Stimulated activated CD8-positive, alpha-beta memory T cell treated with anti-CD3 and anti-CD28 coated beads, Interleukin-7, amount 100 ng/mL, for 24 hours (primary cell): ENCODE measurements at places on chromosomes 2 and 18.

GRCh38 chr2:25316101-25316500 is 25.6 kb downstream of the DNMT3A start:
- DNase-seq: no peak

GRCh38 chr2:45978302-45978859 is 318.8 kb upstream of the EPAS1 start:
- no peak for DNase-seq

GRCh38 chr2:58539973-58540372 is 298.8 kb upstream of the FANCL start:
- DNase-seq: no peak

- no peak for DNase-seq
Measured at GRCh38 chr2:6812857-6813530, 52.7 kb downstream of the CMPK2 start.

DNA sequence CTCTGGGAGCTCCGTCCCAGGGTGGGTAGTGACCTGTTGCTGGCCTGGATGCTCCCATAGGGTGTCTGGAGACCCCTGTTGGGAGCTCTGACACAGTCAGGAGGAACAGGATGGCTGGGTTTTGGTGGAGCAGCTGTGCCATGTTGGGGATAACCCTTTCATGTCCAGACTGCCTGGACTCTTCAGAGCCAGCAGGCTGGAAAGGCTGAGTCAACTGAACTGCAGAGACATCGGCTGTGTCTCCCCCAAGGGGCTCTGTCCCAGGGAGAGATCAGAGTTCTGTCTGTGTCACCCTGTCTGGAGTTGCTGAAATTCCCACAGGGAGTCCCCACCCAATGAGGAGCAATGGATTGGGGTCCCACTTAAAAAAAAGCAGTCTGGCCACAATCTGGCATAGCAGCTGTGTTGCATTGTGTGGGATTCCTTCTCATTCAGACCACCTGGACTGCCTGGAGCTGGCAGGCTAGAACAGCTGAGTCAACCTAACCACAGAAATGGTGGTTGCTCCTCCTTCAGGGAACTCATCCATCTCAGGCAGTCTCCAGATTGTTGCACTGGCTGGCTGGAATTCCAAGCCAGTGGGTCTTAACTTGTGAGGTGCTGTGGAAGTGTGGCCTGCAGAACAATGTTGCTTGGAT is 37.2 kb downstream of the AGPS start:
- DNase-seq: no peak

- DNase-seq: no peak
Measured at GRCh38 chr2:65749545-65749944, 317.1 kb upstream of the SPRED2 start.

- no peak for DNase-seq
Measured at GRCh38 chr18:48218285-48219022, 190.7 kb downstream of the ZBTB7C start.

- DNase-seq: no peak
Measured at GRCh38 chr2:45141883-45142866, 132.9 kb upstream of the SIX2 start.

DNA sequence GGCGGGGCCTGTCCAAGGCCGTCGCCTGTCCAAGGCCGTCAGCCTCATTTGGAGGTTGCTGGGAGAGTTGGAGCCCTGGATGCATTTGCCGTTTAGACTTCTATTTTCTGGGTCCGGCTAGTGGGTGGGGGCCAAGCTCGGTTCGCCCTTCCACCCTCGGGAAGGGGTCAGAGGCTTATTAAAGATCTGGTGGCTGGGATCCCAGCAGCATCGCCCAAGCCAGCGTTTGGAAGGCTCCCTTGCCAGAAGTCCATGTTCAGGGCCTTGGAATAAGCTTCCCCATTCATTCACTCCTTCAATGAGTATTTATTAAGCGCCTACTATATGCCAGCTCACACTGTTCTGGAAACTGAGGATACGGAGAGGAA is 516 bp upstream of the DOCK10 start:
- DNase-seq: no peak

GRCh38 chr2:189369566-189369965 is 71.7 kb upstream of the WDR75 start:
- no peak for DNase-seq

DNA sequence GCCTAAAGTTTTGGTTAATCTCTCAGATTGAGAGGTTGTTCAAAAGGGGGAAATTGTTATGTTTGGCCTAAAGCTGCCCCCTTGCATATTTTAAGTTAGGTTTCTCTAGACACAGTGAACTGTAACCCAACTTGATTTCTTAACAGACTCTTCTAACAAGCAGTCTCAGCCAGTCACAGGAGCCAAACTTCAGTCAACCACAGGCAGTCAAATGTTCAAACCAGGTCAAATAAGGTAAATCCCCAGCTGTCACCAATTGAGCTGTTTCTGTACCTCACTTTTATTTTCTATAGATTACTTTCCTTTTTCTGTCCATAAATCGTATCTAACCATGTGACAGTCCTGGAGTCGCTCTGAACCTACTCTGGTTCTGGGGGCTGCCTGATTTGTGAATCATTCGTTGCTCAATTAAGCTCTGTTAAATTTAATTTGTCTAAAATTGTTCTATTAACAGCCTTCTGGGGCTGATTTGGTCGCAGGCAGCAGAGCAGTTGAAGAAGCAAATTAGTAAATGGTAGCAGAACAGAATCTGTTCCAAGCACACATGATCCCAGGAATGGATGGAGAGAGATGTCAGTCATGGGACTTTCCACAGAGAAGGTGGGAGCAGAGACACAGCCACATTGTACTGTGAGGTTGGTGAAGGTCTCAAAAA is 16.4 kb upstream of the NFU1 start:
- DNase-seq: no peak

DNA sequence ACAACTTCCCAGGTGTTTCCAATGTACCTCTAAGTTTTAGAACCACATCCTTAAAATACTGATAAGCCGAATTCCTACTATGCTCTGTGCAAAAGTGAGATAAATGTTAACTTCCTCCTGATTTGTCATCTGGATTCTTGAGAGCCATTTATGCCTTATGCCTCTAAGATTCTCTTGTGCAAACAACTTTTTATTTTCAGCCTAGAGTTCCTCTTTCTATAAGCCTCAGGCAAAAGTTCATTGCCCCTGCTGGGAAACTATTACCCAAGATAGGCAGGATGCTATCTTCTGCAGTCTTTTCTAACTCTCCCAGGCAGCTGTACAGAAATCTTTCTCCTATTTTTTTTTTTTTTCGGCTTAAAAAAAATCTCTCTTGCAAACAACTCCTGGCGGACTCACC is 216.1 kb downstream of the KCNJ3 start:
- no peak for DNase-seq

GRCh38 chr2:74845217-74845751 is 11.4 kb downstream of the HK2 start:
- DNase-seq: no peak

DNA sequence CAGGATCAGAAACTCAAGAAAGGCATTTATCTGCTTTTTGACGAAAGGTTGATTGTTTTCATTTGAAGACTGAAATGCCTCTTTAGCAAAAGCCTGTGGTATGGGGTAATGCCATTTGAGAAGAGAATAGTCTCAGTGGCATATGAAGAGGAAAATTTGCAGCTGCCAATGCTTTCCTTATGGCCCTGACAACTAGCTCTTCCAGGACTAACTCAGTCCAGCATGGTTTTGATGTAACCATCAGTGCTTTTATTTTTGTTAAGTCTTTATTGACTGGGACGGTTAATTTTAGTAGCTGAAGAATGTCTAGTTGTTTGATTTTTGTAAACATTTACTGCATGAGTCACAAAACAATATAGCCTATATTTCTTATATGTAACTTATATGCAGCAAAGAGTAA is 158.4 kb downstream of the LNPK start:
- no peak for DNase-seq

DNA sequence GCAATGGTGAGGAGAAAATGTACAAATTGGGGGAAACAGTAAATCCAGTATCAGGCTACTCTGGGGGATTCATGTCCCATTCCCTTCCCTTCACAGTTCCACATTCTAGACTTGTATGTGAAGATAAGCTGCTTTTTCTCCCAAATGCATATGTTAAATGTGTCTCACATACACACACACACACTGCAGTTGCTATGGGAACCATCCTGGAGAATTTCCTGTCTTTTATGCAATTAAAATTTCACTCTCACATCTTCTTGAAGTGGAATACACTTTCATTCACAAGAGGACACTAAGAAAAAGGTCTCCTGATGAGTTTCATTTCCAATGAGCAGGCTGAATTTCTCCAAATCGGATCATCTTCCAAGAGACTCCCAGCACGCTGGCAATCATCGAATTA is 366.0 kb downstream of the LRATD1 start:
- no peak for DNase-seq

GRCh38 chr2:159193791-159194190 is 92.7 kb downstream of the WDSUB1 start:
- DNase-seq: no peak

DNA sequence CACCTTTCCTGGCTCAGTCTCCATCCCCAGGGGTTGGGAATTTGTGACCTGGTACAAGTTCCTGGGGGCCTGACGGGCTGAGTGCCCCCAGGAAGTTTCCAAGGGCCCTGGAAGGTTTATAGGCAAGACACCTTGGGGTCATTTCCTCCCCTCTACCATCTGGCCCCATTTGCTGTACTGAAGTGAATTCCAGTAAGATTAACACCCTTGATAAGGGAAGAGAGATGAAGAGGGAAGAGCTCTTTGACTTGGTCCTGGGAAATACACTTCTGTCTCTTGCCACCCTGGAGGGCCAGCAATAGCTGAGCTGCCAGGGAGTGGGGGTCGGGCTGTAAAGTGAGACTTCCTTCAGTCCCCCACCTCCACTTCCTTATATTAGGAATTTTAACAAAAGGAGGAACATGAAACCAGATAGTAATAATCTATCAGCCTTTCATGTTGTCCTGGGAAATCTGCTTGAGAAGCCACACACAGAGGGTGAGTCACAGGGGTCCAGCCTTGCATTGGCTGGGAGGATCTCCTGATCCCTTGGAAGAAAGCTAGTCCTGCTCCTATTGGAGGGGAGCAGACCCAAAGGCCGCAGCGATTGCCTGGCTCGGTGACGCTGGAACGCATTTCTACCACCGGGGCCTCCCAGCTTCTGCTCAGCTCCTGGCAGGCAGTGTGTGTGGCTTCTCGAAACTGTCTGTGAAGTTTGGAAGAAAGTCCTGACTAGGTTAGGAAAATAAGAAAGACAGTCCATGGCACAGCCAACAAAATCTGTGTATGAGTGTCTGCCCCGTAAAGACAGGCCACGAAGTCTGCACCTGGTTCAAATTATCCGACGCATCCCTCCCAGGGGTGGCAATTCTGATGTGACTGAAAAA is 87.3 kb downstream of the ACAA2 start:
- no peak for DNase-seq

GRCh38 chr2:86274265-86274917 is 63.0 kb downstream of the REEP1 start:
- no peak for DNase-seq

DNA sequence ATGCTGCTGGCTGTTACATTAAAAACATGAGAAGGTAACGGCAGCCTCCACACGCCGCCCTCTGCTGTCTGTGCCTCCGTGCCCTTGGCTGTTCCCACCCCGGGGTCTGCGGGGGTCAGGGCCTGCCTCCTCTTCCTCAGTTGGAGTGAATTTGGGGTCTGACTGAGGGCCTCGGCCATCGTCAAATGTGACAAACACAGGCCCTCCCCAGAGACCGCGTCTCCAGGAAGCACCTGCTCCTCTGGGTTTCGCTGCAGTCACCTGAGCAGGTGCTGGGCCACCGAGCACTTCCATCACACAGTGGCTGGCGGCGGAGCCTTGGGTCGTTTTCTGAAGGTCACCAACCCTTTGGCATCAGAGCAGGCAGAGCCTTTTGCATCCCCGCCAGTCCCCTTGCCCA is 70.9 kb downstream of the NFATC1 start:
- no peak for DNase-seq

- no peak for DNase-seq
Measured at GRCh38 chr2:235087832-235088495, 136.1 kb downstream of the SH3BP4 start.

DNA sequence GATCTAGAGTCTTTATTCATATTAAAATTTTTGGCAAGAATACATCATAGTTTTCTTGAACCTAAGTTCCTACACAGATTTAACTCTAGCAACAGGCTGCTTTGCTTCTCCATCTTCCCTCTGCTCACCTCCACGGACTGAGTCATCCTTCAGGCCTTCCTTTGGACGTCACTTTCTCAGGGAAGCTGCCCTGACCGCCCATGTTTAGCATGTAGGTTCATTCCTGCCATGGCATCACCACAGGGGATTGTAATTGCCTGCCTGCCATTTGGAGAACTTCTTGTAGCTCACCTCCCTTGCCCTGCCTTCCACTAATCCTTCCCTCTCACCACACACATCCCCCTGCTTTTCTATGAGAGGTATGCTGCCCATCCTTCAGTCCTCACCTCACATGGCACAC is 43.9 kb upstream of the B3GNT2 start:
- no peak for DNase-seq

GRCh38 chr2:202432776-202433175 is 56.6 kb downstream of the BMPR2 start:
- DNase-seq: no peak

DNA sequence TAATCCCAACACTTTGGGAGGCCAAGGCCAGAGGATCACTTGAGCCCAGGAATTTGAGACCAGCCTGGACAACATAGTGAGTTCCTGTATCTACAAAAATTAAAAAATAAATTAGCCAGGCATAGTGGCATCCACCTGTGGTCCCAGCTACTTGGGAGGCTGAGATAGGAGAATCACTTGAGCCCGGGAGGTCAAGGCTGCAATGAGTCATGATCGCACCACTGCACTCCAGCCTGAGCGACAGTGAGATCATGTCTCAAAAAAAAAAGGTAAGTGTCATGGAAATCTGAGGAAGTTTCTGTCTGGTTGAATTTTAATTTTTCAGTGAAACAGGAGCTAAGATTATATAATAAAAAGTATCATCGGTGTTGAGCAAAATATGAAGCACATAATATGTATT is 2.5 kb upstream of the C2orf15 start:
- no peak for DNase-seq

DNA sequence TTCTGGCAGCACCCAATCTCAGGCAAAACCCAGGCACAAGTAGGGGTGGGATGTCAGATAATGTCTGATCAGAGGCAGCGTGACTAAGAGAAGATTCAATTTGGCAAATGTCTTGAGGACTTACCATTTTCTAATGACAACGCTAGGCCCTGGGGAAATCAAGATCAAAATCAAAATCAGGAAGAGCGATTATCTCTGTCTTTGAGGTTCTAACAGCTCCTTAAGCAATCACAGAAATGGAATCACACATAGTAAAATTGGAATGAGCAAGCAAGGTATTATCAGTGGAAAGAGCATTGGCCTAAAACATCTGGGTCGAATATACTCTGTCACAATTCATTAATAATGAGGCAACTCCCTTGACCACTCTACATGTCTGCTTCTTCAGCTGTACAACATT is 8.6 kb upstream of the SERPINB2 start:
- DNase-seq: no peak

DNA sequence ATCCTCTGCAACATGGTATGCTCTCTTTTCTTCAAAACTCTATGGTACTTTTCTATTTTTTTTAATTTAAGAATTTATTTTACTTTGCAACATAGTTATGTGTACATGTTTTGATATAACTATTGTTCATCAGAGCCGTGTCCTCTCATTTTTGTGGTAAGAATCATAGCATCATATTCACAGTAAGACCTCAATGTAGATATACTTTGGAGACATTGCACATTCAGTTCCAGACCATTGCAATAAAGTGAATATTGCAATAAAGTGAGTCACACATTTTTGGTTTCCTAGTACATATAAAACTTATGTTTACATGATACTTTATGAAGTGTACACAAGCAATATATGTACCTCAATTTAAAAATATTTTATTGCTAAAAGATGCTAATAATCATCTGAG is 22.7 kb upstream of the LINC00305 start:
- no peak for DNase-seq

- no peak for DNase-seq
Measured at GRCh38 chr2:28325567-28326468, 66.8 kb upstream of the FOSL2 start.

- no peak for DNase-seq
Measured at GRCh38 chr2:65802298-65802942, 370.0 kb upstream of the SPRED2 start.
